ENCODE measurements at places on chromosomes 5 and 9. TPM values are rescaled to one million over a fixed set of nuclear protein-coding genes. Genes with fewer than 3 reads are reported as not detected.

Gene KIF4B
- not detected for total RNA-seq

Gene PLCXD3
- not detected for total RNA-seq

Gene EIF4E1B
- not detected for total RNA-seq

Gene PCDHAC2
- total RNA-seq = not detected

Gene CDC25C
- total RNA-seq = not detected

DNA sequence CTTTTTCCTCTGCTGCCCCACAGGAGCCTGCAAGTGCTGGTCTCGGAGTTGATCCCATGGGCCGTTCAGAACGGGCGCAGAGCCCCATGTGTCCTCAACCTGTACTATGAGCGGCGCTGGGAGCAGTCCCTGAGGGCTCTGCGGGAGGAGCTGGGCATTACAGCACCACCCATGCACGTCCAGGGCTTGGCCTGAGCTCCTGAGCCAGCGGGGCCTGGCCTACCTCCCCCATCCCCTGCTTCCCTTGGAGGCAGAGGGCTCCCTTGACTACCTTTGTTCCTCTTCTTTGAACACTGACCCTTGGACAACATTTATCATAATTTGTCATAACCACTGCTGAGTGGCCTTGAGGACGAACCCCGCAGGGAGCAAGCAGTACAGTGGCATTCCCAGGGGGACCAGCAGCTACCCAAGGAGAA lies 6.9 kb upstream of the SLC27A4 start:
- no peak overlapping the region for H3K27ac ChIP-seq
- H3K36me3 ChIP-seq = peaks cover 11% of the 10 kb centered on the region
- H3K4me1 ChIP-seq = no peaks in the 10 kb centered on the region
- DNase-seq = no peak
- H3K4me3 ChIP-seq = no peak overlapping the region
- no peaks in the 10 kb centered on the region for H3K27me3 ChIP-seq

GRCh38 chr5:84274585-84275468 lies 109.9 kb downstream of the EDIL3 start:
- H3K4me3 ChIP-seq = no peak overlapping the region
- DNase-seq = no peak
- no peaks in the 10 kb centered on the region for H3K4me1 ChIP-seq

DNA sequence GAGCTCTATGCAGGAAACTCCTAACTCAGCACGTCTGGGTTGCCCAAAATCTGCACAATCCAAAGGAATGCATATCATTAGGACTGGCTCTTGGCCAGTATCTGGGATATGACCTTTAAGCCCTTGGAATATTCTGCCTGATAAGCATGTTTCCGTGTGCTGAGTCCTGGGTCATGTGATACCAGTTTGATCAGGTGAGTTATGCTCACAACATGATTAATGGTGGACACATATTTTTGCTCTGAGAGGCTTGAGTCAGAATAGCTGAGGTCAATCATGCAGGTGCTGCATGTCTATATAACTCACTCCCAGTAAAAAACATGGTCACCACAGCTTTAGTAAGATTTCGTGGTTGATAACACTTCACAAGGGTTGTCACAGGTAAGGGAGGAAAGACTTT lies 408.8 kb downstream of the YTHDC2 start:
- DNase-seq = no peak
- no peak overlapping the region for H3K4me3 ChIP-seq
- H3K36me3 ChIP-seq = no peaks in the 10 kb centered on the region
- no peaks in the 10 kb centered on the region for H3K27me3 ChIP-seq
- no peak overlapping the region for H3K27ac ChIP-seq

- no peak for DNase-seq
- H3K4me3 ChIP-seq = no peak overlapping the region
- H3K36me3 ChIP-seq = no peaks in the 10 kb centered on the region
- H3K27ac ChIP-seq = no peak overlapping the region
- no peaks in the 10 kb centered on the region for H3K4me1 ChIP-seq
- no peaks in the 10 kb centered on the region for H3K27me3 ChIP-seq
Measured at GRCh38 chr5:129051283-129051682, 43.3 kb upstream of the ISOC1 start.

- H3K4me3 ChIP-seq = no peak overlapping the region
- H3K36me3 ChIP-seq = no peaks in the 10 kb centered on the region
- no peak for DNase-seq
- H3K27me3 ChIP-seq = no peaks in the 10 kb centered on the region
- H3K4me1 ChIP-seq = no peaks in the 10 kb centered on the region
Measured at GRCh38 chr5:34480810-34481528, 175.2 kb upstream of the RAI14 start.

GRCh38 chr5:110840347-110840960 lies 101.6 kb downstream of the SLC25A46 start:
- DNase-seq = no peak
- no peaks in the 10 kb centered on the region for H3K27me3 ChIP-seq
- no peaks in the 10 kb centered on the region for H3K36me3 ChIP-seq

- H3K4me1 ChIP-seq = no peaks in the 10 kb centered on the region
- no peaks in the 10 kb centered on the region for H3K36me3 ChIP-seq
- no peaks in the 10 kb centered on the region for H3K27me3 ChIP-seq
- peak; percentile 6 for DNase-seq
- H3K27ac ChIP-seq = no peak overlapping the region
Measured at GRCh38 chr9:101727612-101728524, 10.6 kb downstream of the GRIN3A start.

GRCh38 chr5:181203093-181203711 lies 1.8 kb downstream of the TRIM7 start:
- H3K27me3 ChIP-seq = peaks cover 26% of the 10 kb centered on the region
- H3K27ac ChIP-seq = no peak overlapping the region
- H3K36me3 ChIP-seq = no peaks in the 10 kb centered on the region
- no peak for DNase-seq

DNA sequence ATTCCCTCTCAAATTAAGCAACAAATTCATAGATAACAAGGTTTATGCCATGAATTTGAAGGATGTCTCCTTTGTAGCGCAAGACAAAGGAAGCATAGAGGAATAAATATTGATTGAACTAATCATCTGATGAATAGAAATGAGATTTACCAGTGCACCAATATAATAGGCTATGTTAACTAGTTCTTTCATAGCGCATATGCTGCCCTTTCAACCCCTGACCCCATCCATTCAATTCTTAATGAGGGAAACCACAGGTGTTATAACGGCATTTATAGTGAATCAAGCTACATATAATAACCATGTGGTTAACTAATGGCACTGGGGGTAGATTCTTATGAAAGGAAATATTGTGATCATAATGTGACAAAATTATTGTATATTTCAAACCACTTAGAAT lies 6.5 kb downstream of the RORB start:
- peaks cover 24% of the 10 kb centered on the region for H3K4me1 ChIP-seq
- H3K27me3 ChIP-seq = no peaks in the 10 kb centered on the region
- H3K36me3 ChIP-seq = no peaks in the 10 kb centered on the region
- DNase-seq = no peak
- no peak overlapping the region for H3K4me3 ChIP-seq

DNA sequence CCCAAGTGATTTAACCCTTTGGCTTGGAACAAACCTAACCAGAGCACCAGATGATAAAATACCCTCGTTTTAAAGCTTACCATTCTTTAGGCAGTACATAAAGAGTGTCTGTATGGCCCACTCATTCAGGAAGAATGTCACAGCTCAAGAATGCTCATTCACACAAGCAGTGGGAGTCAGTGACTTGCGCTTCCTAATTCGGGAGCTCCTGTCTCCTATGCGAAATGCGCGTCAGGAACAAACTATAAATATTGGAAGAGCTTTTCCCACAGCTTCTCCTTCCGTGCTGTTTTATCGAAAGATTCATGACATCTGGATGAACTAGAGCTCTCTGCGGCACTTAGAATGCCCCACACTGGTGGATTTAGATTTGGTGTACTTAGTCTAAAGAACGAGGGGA lies 66.6 kb downstream of the NTRK2 start:
- no peaks in the 10 kb centered on the region for H3K4me1 ChIP-seq
- H3K27ac ChIP-seq = no peak overlapping the region
- DNase-seq = no peak
- no peaks in the 10 kb centered on the region for H3K27me3 ChIP-seq
- H3K36me3 ChIP-seq = no peaks in the 10 kb centered on the region

GRCh38 chr5:82538339-82539034 lies 260.3 kb upstream of the RPS23 start:
- no peaks in the 10 kb centered on the region for H3K36me3 ChIP-seq
- H3K27ac ChIP-seq = no peak overlapping the region
- no peaks in the 10 kb centered on the region for H3K27me3 ChIP-seq
- no peaks in the 10 kb centered on the region for H3K4me1 ChIP-seq

All from B cell (primary cell).